Thymus (tissue), 14 donors: ENCODE measurements at places on chromosomes 5 and 9.

GRCh38 chr5:135481387-135481786, 29.2 kb upstream of the TIFAB start:
- DNase-seq, result no peak

DNA sequence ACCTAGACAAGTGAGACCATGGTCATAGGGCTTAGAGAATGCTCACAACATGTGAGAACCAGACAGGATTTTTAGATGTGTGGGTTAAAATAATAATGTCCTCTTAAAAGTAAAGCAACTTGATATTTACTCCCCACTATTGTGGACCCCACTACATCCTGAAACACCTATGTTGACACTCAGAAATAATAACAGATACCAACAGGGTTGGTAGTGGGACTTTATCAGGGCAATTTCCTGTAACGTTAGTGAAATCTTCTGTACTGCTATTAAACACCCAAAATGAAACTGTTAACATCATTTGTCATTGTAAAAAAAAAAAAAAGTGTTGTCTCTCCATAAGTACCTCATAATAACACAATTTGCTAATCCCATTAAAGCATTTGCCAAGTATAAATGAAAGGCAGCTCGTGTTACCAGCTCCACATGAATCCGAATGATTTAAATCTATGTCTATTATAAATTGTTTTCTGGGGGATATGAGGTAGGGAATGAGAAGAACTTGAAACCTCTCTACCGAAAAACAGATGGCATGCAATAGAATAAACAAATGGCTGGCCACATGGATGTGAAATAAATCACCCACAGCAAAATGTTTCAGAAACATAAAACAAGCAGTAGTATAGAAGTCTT, 285.9 kb downstream of the ARHGEF28 start:
- DNase-seq, result no peak

- no peak for DNase-seq
Measured at GRCh38 chr9:116475201-116475600, 211.9 kb upstream of the TRIM32 start.

DNA sequence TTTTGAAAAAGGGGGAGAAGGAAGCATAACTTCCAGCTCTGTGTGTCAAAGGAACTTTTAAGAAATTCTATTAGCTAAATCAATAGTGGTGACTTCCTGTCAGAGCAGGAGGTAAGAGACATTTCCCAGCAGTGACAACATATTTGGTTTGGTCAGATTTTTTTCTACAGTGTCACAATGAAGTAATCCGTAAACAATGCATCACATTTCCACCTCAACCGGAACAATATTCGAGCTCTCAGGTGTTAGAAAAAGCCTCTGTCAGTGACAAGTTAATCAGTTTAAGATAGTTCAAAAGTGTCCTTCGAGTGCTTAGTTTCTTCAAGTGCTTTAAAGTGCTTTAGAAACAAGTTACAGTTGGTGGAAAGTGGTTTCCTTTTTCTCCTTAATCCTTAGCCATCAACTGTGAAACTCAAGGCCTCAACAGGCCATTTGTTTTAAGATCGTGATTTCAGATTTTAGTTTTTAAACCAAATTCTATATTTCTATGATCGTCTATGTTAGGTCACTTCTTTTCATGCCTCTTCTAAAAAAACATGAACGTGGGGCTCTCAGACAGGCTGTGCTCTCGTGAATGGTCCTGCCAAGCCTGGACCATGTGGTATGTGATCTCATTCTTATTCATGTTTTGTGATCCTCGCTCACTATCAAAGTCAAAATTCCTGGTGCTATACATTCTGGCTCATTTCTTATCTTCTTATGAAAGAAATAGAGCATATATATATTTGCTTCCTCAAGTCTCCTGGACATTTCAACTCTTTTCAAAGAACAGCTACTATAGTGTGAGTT, 181.9 kb upstream of the HMHB1 start:
- DNase-seq, result no peak

DNA sequence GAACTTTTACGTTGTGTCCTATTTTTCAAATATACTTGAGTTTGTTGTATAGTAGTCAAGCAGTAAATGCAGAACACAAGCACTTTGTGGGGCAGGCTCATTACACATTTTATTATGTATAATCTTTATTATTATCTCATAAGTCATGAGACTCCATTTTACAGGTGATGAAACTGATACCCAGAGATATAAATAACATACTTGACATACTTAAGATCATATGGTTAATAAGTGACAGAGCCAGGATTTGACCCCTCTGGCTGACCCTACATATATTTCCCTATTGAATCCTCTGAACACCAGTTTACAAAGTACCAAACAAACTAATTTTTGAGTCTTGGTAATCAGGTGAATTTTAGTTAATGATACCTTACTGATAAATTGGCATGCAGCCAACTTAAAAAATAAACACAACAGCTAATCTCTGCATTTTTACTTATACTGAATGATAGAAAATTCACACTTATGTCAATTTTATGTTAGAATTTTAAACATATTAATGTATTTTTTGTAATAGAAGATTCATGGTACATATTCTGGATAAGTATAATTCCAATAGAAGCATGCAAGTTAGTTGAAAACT, 305.0 kb upstream of the MEF2C start:
- DNase-seq, result no peak

DNA sequence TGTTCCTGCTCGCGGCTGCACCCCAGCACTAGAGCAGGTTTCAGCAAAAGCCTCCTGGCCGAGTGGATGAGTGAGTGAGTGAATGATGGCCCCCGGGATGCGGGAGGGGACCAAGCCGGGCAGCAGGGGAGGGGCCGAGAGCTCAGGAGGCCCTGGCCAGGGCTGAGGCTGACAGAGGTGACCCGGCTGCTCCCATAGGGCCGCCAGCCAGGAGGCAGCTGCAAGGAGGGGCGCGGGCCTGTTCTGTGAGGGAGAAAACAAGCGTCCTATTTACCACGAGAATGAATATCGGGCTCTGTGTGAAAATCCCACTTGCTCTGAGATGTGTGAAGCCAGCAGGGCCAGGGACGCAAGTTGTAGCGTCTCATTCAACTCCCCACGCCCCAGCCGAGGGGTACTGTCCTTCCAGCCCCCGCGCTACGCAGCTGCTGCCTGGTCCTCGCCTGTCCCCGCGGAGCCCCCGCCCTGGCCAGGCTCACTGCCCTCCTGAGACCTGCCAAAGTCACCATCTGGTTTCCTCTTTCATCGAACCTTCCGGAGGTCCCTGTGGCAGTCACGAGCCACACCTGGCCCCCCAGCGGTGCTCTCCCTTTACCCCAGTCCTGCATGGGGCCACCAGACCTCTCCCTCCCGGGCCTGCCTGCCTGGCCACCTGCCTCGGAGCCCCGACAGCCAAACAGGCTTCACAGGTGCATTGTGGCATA, 38.8 kb downstream of the RASGEF1C start:
- no peak for DNase-seq

DNA sequence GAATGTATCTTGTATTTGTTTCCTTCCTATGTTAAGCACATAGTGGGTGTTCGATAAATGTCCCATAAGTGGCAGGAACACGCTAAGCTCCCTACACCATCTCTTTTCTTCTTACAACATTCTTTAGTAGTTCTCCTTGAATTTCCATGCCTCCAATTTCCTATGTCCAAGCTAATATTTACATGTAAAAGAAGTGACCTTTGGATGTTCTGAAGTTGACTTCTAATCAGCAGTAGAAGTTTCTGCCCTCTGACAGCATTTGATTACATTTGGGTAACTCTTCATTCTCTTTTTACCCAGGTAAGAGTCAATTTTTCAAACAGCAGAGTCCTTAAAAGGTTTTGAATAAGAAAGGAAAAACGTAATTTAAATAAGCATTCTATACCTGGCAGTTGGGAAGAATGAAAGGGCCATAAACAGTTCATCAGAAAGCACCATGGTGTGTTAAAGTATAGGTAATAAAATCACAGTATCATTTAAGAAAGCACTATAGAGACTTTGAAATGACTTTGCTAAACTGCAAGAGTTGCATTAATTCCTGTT, 78.9 kb downstream of the TRPM3 start:
- DNase-seq, result no peak

- DNase-seq, result peak; percentile 6
Measured at GRCh38 chr5:72991394-72991793, 35.6 kb downstream of the FCHO2 start.

GRCh38 chr5:112316731-112317130, 102.3 kb downstream of the EPB41L4A start:
- DNase-seq, result no peak

GRCh38 chr9:114053246-114054005, 24.7 kb downstream of the AMBP start:
- DNase-seq, result no peak

DNA sequence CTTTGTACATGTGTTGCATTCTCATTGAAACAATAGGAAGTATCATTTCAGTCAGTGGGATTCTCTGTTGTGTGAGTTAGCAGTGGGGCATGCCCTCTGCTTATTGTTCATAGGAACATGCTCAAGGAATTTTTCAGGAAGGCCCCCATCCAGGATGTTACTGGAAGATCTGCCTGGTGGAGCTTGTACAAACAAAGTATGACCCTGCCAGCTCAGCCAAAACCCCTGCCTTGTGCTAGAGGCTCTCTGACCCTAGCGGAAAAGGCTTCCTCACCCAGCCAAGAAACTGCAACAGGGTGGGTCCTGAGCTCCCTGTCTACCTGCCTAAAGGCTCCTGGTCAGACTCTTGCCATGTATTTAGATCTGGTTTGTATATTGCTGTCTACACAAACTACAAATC, 43.2 kb downstream of the MRRF start:
- no peak for DNase-seq

DNA sequence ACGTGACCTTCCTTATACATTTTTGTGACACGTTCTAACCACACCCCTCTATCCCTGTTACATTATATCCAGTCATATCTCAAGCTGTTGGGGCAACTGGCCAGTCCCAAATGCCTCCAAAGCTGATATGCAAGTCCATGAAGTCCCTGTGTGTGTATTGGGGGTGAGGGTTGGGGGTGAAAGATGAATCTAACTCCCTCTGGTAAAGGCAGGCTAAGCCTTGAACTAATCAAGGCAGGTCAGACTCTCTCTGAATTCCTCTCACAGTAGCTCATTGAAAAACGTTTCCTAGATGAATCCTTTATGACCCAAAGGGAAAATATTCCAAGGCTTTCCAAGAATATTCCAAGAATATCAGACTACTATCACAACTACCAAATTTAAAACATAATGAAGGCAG, 174.4 kb downstream of the MUSK start:
- DNase-seq, result no peak

GRCh38 chr9:77271023-77271690, 93.8 kb downstream of the VPS13A start:
- no peak for DNase-seq

DNA sequence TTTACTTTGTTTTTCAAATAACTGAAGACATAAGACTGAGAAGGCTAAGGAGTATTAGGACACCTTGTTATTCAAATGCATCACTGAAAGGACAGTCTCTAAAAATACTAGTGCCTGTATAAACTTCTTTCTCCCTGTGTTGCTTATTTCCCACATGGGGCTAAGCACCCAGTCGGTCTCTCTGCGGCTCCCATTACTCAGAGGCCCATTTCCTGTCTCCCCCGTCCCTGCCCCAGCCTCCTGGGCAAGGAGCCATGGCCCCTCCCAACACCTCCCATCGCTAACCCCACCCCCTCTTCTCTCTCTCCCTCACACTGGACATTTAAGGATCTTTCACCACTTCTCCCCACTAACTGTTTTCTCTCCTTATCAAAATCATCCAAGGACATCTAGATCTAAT, 81.9 kb downstream of the EBF1 start:
- DNase-seq, result no peak

GRCh38 chr9:35835216-35835632, 6.2 kb downstream of the TMEM8B start:
- DNase-seq, result peak; percentile 40

DNA sequence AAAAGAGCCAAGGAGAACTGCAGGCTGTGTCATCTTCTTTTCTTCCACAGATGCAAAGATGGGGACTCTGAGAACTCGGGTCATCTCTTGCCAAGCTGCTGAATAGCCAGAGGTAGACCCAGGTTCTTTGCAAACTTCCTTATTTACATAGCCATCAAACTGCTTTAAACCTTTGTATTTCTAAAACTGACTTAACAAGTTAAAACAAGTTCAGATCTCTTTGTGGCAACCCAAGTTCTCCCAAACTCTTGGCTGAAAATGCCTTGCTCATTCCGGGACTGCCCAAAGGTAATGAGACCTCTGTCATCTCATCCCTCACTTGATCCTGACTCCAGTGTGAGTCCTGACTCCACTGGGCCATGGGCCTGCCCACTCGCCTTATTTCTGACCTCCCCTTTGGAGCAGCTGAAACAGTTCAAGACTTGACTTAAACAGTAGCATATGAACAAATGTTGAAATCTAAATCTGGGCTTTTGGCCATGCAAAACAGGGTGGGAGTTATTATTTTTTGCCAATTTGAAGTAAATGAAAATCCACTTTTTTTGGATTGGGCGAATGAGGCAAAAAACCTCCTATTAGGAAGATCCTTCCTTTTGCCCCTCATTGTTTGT, 50.6 kb downstream of the FBXL7 start:
- no peak for DNase-seq
